ENCODE measurements at places on chromosomes 1 and 21.

DNA sequence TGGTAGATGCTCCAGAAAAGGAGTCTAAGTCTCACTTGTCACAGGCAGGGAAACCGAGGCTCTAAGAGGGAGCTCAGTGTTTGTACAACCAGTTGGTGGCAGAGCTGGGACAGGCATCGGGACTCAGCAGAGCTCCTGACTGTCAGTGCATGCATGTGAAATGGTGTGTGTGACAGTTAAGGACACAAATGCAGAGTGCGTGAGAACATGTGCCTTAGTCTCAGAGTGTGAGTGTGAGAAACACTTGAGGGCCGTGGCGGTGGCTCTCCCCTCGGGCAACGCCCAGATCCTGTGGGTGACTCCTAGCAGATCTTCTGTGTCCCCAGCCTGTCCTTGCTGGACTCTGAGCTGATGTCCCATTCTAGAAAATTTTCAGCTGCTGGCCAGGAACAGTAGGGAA lies 362.6 kb downstream of the MATN1 start:
- DNase-seq = no peak

- DNase-seq = no peak
Measured at GRCh38 chr1:214525535-214526019, 25.8 kb downstream of the PTPN14 start.

DNA sequence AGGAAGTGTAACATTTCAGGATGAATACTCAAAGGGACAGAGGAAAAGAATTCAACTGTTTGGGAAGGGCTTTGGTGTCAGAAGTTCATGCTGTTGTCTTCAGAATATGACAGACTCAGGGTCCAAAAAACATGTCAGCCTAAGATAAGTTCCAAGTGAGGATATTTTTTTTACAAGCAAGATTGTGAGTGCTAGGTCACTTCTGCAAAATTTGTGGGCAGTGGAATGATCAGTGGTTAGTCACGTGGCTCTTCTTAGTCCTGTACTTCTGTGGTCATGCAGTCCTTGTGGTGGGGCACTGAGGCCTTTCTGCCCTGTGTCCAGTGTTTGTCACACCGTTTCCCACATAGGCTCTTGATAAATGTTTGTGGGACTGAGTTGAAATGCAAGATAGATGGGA lies 5.2 kb downstream of the RGL1 start:
- DNase-seq = no peak

DNA sequence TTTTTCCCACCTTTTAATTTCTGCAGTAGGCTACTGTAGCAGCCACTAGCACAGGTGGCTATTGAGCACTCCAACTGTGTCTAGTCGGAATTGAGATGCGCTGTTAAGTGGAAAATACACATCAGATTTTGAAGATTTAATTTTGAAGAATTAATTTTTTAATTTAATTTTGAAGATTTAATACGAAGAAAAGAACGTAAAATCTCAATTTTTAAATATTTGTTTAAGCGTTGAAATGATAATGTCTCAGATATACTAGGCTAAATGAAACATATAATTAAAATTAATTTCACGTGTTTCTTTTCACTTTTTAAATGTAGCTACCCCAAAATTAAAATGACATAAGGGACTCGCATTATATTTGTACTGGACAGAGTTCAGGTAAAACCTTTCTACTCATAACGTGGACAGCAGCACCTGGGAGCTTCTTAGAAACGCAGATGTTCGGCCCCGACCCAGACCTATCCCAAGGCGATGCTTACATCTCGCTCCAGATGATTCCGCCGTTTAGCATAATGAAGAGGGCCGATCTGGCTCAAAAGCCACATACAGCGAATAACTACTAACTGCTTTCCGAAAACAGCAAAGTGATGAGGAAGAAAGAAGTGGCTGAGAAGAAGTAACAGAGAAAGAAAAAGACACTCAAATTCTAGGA lies 717 bp downstream of the CRYZL1 start:
- no peak for DNase-seq

DNA sequence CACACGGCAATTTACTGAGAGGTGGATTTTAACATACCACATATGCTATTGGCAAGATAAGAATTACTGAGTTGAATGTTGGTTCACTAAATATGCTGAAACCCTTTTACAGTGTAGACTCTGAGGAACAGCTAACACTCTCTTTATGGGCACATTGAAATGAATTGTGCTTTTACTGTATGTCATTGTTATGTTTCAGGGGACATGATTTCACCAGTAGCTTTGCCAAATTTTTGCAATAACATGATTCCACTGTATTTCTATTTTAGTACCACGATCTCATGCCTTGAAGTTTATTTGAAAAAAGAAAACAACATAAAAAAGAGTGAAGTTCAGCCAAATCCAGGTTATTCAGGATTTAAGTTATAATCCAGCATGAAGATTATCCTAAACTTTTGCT lies 188.5 kb downstream of the HLX start:
- no peak for DNase-seq

- no peak for DNase-seq
Measured at GRCh38 chr1:20280341-20280740, 10.3 kb upstream of the VWA5B1 start.

DNA sequence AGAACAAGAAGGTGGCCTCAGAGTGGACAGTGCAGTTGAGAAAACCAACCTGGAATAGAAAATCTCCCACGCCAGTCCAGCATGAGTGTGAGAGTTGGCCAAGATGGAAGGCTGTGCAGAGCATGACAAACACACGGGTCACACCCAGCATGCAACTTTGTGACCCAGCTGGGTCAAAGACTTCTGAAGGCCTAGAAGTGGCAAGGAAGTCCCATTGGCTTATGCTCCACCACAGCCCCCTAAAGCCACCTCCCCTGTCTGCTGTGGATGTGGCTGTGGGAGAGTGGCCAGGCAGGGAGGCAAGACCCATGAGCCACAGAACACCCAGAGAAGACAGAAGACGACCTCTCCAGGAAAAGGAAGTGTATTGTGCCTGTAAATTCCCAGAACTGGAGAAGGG lies 13.6 kb downstream of the BATF3 start:
- no peak for DNase-seq

DNA sequence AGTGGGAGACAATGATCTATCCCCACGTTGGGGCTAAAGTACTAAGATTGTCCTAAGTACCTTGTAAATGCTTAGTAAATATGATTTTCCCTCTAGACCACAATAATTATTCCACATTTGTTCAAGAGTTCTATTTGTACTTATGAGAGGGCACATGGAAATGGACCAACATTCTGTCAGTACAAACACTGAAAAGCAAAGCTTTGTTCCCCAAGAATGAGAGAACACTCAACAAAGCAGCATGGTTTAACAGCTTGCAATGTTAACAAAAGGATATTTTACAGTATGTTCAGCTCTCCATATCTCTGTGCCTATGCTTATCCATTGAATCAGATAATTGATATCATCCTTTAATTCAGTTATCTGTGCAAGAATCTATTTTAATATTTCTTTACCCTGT lies 35.4 kb downstream of the RBM11 start:
- no peak for DNase-seq

DNA sequence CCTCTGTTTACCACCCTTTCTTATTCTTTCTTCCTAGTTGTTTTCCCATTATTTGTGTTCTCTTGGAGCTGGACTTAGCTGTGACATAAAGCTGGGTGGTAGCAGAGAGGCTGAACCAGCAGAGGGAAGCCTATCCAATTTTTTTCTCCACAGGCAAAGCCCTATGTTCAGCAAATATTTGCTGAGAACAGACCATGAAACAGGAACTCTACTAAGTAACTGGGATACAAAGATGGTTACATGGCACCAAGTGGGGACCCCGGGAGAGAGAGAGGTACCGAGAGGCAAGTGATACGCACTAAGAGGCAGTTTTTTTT lies 6.6 kb downstream of the CFAP141 start:
- DNase-seq = no peak

DNA sequence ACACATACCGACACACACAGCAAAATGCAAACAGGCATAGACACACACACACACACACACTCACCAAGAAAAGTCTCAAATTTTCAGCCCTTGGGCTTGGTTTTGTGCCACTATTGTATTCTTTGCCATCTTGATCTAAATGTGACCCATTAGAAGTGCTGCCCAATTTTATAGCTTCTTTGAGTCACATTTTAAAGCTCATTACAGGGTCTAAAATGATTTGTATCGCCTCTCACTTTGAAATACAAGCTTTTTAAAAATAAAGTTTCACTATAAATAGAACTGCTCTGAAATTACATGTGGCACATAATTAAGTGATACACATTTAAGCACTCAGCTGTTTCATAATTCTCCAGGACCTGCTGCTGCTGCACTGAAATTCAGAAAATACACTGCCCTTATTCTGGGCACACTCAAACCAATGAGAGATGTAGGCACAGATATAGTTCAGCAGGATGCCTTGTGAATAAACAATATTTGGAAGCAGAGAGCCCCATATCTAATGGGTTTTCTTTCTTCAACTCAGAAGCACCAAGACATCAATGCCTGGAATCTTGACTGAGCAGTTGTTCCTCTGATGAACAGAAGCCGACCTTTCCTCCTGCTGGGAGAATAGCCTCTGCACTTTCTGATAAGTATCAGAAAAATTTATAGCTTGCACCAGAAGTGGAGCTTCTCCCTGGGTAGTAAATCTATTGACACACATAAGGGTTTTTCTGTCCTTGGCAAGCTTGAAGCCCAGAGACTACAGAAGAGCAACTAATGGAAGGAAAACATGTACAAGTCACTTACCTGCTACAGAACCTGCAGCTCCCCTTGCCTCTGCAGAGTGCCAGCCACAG lies 37.0 kb upstream of the PLPPR4 start:
- DNase-seq = no peak

GRCh38 chr1:7265771-7266371 lies 480.6 kb downstream of the CAMTA1 start:
- DNase-seq = peak; percentile 68

- DNase-seq = peak; percentile 28
Measured at GRCh38 chr1:226064816-226065248, 2.3 kb downstream of the H3-3A start.

- no peak for DNase-seq
Measured at GRCh38 chr1:154527192-154527591, 25.0 kb upstream of the SHE start.

- DNase-seq = no peak
Measured at GRCh38 chr1:111653709-111654108, 34.1 kb downstream of the RAP1A start.

- no peak for DNase-seq
Measured at GRCh38 chr1:114505148-114505561, 5.8 kb downstream of the TRIM33 start.

DNA sequence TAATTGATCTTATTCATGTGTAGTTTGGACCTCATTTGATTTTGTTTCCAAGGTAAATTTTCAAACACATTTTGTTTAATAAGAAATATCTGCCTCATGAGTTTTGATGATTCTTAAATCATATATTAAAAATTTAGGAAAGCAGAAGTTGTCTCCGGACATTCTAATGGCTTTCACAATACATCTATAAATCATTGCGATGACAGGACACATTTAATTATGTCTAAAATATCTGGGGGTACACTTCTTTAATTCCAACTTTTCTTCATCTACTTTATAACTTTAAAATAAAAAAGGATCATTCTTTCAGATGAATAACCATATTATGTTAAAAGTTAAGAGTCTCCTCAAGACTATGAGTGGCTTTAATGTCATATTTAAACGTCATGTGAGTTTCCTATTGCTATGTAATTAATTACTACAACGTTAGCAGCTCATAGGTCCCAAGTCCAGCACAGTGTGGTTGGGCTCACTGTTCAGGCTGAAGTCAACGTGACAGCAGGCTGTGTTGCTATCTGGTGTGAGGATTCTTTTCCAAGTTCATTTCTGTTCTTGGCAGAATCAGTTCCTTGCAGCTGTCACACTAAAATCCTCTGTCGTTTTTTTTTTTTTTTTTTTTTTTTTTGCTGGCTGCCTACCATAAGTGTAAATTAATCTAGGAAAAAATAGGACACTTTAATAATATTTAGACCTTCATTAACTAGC lies 893.5 kb downstream of the LTN1 start:
- no peak for DNase-seq

- no peak for DNase-seq
Measured at GRCh38 chr1:34806396-34806795, 13.6 kb downstream of the GJA4 start.

DNA sequence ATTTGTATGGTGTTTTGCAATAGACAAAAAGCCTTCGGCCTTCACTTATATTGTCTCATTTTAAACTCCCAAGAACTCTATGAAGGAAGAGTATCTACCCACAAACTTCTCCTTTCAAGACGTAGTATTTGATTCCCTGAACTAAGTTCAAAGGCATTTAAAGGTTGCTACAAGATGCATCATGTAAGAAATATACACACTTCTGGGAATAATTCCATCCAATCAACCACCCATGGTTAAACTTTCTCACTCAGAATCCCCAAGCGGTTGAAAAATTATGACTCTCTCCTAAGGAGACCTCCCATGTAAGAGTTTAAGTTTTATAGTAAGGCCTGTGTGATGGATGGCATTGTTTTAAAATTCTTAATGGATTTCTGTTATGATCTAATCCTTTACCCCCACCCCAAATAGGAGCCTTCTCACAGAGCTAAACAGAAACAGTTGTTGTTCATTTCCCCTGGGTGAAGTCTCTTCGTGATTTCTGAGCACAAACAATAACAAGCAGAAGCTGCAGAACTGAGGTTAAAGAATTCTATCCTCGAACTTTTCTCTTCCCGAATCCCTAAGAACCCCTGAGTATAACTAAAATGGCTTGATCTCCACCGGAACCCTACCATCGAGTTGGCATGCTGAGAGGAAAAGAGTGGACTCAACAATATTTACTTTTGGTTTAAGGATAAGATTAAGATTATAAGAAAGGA lies 185.0 kb downstream of the TGFBR3 start:
- DNase-seq = no peak

DNA sequence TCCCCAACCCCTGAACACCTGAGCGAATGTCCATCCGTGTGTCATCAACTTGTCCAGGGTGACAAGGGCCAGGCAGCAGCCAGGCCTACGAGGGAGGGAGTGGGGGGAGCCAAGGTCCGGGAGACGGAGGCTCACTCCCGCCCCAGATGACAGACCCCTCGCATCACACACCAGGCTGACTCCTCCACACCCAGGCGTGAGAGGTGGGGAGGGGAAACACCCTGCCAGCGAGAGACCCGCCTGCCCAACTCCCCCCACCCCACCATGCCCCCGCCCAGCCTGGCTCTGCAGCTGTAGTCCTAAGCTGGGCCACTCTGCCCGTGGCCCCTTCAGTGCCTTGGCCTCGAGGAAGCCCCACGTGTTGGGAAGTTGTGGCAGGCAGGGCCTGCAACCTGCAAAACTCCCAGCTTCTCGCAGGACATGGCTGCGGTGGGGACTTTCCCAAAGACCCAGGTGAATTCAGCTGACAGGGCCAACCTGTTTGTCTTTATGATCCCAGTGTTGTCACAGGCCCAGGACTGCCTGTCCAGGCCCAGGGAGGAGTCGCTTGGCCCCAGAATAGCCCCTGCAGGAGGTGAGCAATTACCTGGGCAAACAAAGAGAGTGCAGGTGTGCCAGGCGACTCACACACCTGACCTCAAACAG lies 62.9 kb downstream of the RIPK4 start:
- DNase-seq = no peak

GRCh38 chr1:90969241-90969640 lies 52.6 kb downstream of the ZNF644 start:
- no peak for DNase-seq

All from SHP77 (cell line).